ENCODE measurements at places on chromosomes 5 and 9. TPM values are rescaled to one million over a fixed set of nuclear protein-coding genes. Genes with fewer than 3 reads are reported as not detected.

GRCh38 chr9:20603524-20604268 is 18.6 kb downstream of the MLLT3 start:
- no peak for DNase-seq

DNA sequence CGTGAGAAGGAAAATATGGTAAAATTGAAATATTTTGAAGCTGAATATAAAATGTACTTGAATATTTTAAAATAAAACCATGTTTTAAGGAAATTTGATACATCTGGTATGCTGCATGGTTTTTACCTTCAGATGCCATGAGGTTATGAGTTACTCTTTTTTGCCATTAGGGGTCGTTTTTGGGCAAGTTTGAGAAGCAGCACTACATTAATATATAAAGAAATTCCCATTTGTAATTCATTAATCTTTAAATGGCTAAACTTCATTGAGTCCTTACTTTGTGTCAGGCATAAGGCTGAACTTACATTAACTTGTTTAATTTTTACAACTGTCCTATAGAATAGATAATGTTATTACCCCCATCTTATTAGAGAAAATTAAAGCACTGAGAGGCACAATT is 152.3 kb downstream of the KDM4C start:
- DNase-seq, result no peak

DNA sequence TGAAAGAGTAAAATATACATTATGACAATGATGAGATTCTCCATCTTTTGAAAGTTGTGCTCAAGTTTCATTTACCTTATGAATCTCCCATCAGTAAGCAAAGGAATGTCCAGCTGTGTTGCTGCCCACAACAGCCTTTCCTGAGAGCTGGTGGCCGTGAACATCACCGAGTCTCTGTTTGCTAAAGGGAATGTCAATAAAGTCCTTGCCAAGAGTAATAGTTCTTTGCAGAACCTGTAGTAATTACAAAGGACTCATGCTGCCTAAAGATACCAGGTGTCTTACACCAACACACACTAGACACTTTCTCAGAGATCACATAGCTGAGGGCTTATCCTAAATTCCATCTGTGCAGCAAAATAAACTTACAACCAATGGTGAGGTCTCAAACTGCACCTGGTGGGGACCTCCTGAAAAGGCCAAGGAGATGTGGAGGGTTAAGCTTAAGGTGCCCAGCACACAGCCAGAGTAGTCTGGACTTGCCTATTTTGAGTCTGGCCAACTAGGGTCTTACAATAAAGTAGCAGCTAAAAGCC is 111.1 kb upstream of the DAPK1 start:
- no peak for DNase-seq

- DNase-seq, result no peak
These were observed 44.1 kb downstream of the FCHO2 start for GRCh38 chr5:72999916-73000315.

GRCh38 chr5:53253421-53253871 is 143.9 kb upstream of the MOCS2 start:
- DNase-seq, result no peak

- DNase-seq, result no peak
These were observed 34.0 kb upstream of the ZNF462 start for GRCh38 chr9:106828965-106829364.

DNA sequence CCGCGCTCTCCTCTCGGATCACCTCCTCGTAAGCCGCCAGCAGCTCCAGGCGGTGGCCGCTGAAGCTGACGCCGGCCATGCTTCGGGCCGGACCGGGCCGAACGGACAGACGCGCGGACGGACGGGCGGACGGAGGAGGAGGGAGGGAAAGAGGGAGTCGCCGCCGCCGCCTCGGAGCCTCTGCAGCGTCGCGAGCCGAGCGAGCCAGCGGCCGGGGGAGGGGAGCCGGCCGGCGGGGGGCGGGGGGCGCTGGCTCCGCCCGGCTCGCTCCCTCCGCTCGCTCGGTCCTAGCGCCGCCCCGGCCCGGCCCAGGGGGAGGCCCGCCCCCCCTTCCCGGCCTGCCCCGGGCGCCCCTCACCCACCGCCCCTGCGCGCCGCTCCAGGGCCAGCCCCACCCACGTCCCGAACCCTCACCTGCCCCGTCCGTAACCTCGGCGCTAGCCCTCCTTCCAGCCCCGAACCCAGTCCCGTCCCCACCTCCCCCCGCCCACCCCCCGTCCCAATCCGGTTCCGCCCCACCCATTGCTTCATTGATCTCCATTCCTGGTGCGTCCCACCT is at the start of gene DBN1:
TSS of gene DBN1 (minus strand) at position 192 of the 559 bp plus-strand sequence. CDS start at position 79, 113 bp downstream.
- DNase-seq, result peak; percentile 86

GRCh38 chr5:16457853-16458252 is 7.7 kb downstream of the ZNF622 start:
- DNase-seq, result no peak

- no peak for DNase-seq
These were observed 173.8 kb downstream of the CEMIP2 start for GRCh38 chr9:71594541-71594940.

GRCh38 chr9:77896938-77897667 is 134.5 kb downstream of the GNAQ start:
- peak; percentile 29 for DNase-seq

GRCh38 chr9:112655668-112656067 is 62.2 kb downstream of the INIP start:
- no peak for DNase-seq

GRCh38 chr5:120913396-120913795 is 449.3 kb downstream of the PRR16 start:
- no peak for DNase-seq

DNA sequence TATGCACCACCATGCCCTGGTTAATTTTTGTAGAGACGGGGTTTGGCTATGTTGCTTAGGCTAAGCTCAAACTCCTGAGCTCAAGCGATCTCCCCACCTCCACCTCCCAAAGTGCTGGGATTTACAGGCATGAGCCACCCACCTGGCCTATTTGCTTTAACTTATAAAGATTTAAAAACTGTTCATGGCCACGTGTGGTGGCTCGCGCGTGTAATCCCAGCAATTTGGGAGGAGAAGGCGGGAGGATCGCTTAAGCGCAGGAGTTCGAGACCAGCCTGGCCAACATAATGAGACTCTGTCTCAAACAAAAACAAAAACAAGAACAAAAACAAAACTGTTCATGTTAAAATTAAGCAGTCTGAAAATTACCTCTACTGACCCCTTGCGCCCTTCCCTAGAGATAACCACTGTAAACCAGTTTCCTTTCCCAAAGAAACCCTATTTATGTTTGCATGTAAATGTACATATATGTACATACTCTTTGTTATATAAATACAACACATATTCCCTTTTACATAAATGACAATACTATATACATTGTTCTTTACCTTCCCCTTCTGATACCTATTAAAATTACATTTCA is 1.5 kb downstream of the AK6 start:
- DNase-seq, result no peak

DNA sequence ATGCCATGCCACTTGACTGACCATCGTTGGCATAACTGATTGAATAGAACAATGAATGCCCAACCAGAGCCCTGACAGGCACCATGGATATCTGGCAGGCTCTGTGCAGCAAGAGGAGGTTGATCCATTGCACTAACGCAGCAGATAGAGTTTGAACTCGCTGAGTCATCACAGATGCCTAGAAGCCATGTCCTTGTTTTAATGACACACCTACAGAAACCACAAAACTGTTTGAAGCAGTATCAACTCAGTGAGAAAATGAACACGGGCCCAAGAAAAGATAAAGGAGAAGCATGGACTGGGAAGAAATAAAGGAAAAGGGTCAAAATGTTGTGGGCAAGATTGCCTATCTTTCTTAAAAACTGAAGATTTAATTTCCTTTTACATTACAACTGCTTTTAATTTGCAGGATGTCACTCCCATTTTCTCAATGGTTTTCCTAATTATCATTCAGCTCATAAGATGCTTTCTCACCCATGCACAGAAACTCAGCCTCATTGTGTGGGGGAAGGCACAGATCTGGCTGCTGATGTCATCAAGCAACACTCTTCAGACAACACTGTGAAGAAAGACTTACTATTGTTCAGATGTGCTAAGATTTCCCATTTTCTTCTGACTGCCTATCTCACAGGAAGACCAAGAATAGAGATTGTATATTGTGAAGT is 129.0 kb downstream of the PIK3R1 start:
- DNase-seq, result no peak

DNA sequence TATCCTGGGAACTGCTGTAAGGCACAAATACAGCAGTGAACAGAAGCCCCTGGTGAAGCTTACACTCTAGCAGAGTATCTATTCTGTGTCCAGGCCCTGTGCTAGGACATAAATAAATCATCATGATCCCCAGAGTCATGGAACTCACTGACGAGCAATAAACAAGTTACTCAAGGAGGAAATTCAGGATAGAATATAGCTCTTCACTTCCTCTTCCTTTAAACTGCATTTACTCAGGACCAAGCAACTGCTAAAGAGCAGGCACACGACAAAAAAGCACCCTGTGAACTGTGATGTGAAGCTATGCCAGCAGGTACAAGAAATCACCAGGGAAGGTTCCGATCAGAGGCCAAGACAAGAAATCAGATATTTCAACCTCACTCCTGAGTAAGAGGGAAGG is 47.8 kb upstream of the NR5A1 start:
- no peak for DNase-seq

DNA sequence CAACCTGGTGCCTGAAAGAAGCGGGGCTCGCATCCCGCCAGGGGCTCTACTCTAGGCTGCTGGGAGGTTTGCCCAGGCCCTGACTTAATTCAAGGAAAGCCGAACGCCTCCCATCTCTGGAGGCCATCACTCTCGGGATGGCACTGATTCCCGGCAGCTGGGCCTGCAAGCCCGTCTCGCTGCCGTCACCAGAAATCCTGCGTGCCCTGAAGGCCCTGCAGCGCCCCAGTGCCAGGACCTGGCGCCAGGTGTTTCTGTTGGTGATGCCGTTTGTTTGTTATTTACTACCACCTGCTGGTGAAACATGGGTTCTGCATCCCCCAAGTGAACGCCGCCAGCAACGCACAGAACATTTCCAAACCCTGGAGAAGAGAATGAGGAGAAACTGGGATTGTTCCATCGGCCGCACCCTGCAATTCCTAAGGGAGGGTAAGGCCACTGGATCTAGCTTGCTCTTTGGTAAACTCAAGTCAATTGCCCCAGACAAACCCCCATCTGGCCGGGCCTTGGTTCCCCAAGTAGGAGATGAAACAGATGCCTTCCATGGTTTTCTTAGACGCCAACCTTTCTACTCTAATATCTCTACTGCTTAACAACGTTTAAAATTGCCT is 77.9 kb downstream of the AK8 start:
- peak; percentile 89 for DNase-seq

GRCh38 chr5:110167384-110167783 is 477.7 kb downstream of the MAN2A1 start:
- no peak for DNase-seq

DNA sequence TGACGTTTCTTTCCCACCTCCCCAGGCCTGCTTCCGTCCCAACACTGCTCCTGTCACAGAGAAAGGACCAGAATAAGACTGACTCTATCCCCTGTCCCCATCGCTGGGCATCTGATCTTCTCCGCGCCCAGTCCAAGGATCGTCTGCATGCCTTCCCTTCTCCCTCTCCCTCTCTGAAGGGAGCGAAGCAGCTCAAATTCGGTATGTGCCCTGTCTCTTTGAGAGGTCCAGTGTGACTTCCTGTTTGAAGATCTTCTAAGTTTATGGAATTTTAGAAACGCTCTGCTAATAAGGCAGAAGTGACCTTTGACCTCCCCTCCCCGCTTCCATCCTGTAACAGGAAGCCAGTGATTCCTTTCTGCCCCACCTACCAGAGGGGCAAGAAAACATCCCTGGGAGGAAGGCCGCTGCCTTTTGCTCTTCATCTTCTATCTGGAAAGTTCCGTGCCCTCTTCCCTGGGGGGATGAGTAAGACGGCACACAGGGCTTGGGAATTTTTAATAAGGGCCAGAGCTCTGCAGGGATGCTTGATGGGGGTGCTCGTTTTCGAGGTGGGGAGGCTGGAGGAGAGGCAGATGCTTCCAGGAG is 40.7 kb upstream of the RNU6ATAC start:
- no peak for DNase-seq

DNA sequence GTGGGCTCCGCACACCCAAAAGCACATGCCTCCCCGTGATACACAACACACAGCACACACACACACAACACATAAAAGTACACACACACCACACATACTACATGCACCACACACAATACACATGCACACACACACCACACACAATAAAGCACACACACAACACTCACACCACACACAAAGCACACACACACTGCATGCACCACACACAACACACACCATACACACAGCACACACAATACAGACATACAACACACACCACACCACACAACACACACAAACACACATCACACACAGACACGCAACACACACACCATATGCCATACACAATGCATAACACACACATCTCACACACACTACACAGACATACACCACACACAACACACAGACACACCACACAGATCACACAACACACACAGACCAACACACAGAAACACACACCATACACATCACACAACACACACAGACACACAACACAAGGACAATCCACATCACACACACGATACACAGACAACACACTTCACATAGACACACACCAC is 3.4 kb upstream of the CCDC187 start:
- no peak for DNase-seq

DNA sequence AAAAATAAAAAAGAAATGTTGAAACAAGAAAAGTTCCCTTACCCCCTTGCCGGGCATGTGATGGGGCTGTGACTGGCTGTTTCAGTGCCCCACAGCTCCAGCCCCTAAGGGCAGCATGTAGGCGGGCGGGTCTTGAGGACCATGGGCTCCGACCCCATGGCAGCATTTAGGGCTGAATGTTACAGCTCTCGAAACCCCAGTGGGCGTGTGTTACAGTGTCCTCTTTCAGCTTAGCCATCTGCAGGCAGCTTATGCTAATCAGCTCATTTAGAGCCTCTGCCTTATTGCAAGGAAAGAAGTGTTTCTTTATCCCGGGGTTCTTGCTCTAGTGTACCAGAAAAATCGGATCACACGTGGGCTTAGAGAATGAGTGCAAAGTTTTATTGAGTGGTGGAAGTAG is 497.4 kb upstream of the CYLC2 start:
- no peak for DNase-seq

DNA sequence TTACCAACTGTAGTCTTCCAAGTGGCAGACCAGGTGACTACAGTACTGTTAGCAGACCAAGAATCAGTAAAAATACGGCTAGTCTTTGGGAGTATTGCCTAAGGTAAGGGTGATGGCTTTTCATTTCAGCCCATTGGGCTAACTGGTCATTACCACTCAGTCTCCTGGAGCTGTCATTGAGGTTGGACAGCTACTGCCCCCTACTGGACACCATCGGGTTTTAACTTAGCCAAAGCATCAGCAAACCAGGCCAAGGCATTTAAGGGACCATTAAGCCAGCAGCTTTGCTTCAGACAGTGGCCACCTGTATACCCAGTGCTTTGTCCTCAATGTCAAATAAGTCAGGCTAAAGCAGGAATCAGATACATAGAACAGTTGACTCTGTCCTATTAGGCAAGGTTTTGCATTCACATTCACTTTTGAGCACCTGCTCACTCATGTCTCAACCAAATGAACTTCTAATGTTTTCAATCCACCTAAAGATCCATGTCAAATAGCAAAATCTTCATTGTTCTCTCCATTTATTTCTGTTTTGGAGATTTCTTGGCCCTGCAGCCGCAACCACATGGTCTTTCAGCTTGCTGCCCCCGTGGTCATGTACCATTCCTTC is 117.2 kb downstream of the INVS start:
- peak; percentile 35 for DNase-seq

PKD2L2 gene
- 1.9 TPM for total RNA-seq

ABO gene
- 1.4 TPM for total RNA-seq

GPR151 gene
- not detected for total RNA-seq

OXCT1 gene
- 25.8 TPM for total RNA-seq

SH3GLB2 gene
- 67.9 TPM for total RNA-seq

TOR1A gene
- total RNA-seq, result 26.3 TPM

PCDHGA10 gene
- total RNA-seq, result 6.1 TPM

All from tongue (tissue), 3 donors.